Ascending aorta (tissue), 2 donors: ENCODE measurements at places on chromosomes 3 and 15.

- no peak for DNase-seq
These were observed 106.4 kb downstream of the TUSC7 start for GRCh38 chr3:116815831-116816588.

DNA sequence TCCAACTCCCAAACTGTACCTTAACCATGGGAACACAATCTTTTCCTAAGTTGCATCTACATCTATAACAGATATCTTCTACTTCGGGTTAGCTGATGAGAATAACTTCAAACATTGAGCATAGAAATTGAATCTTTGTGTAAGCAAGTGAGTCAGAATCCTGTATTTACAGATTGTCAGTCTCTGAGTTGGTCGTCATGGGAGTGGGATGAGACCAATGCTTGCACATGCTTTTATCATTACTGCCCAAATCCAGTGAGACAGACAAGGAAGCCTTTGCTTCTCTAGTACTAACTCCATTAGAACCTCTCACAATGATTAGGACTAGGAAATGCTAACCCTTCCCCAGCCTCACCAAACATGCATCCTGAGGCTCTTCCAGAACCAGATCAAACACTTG, 587.1 kb upstream of the ZNF717 start:
- DNase-seq = no peak

DNA sequence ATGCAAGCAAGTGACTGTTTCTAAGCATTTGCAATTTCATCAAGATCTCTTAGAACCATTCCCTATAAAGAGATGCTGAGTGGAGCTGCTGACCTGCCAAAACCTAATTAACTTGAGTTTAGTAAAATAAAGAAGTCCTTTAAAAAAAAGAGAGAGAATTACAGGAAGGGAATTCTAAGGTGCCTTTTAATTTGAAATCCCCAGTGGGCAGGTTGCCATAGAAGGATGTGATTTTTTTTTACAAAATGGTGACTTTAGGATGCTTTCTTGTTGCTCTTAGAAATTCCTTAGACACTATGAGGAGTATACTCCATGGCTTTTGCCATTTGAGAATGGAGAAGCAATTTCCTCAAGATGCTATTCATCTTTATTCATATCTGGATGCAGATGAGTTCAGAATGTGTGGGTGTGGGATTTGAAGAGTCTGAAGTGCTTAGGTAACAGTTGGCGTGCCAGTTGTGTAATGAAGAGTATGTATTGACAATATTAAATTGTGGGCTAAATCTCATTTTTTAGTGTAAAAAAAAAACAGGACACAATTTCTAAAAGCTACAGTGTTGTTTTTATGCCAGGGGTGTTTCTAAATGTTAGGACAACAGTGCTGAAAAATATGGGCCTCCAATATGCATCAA, 13.6 kb downstream of the LRRC3B start:
- DNase-seq = no peak

DNA sequence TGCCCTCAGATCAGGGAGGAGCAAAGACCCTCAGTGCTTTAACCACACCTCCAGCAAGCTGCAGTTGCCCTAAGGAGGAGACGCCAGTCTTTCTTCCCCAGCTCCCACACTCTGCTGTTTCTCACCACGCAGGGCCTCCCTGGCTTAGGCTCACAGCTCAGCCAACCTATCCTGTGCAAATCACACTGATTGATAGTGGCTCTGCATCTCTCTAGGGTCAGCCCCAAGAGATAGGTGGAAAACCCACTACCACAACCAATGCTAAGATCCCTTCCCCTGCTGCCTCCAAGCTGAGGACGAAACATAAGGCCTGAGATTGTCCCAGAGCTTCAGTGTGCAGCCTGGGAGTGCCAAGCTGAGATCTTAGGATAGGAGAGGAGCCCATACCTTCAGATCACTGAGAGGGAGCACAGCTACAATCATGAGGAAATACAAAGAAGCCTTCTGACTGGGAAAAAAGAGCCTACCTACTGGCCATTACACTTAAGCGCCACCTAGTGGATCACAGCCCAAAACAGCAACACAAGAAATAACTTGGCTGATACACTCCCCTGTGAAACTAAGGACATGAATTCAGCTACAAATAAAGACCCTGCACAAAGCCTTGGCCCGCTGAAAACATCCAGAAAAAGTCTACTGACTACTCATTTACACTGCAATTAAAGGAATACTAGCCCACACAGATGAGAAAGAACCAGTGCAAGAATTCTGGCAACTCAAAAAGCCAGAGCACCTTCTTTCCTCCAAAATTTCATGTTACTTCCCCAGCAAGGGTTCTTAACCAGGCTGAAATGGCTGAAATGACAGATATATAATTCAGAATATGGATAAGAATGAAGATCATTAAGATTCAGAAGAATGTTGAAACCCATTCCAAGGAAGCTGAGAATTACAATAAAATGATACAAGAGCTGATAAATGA, 271.5 kb upstream of the DCBLD2 start:
- no peak for DNase-seq
